Right lung (tissue), 10 donors: ENCODE measurements at places on chromosomes 16 and 17. TPM values are rescaled to one million over a fixed set of nuclear protein-coding genes. Genes with fewer than 3 reads are reported as not detected.

GRCh38 chr17:56793957-56794356, 39.8 kb downstream of the C17orf67 start:
- DNase-seq, result no peak

Gene APOH
- polyA plus RNA-seq, result 3.6 TPM

DNA sequence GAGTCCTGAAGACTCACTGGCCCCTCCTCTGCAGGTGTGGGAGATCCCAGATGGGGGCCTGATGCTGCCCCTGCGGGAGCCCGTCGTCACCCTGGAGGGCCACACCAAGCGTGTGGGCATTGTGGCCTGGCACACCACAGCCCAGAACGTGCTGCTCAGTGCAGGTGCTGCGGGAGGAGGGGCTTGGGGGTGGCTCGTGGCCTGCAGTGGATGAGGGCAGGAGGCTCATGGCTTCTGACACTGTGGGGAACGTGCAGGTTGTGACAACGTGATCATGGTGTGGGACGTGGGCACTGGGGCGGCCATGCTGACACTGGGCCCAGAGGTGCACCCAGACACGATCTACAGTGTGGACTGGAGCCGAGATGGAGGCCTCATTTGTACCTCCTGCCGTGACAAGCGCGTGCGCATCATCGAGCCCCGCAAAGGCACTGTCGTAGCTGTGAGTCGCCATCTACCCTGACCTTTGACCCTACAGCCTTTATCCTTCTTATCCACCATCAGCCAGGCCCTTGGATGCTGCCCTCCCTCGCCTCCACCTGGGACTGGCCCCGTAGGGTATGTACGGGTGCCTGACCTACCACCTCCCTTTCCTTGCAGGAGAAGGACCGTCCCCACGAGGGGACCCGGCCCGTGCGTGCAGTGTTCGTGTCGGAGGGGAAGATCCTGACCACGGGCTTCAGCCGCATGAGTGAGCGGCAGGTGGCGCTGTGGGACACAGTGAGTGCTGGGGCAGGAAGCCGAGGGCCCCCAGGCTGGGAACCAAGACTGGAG, 3.6 kb downstream of the CORO1A start:
- no peak for DNase-seq

Gene CLEC3A
- not detected for polyA plus RNA-seq

DNA sequence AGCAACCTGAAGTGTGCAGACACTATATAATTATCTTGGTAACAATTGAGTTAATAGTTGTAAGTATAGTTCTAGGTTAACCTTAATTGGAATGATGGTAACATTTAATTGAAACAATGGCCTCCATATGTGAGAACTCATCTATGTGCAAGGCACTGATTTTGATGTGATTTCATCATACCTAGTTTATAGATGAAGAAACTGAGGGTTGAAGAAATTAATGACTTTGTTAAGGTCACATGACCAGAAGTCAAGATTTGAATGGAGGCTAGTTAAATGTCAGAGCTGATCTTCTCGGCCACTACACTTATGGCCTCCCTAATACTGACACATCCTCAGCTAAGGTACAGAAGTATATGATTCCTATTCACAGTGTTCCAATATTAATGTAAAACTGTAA, 128.2 kb upstream of the PSMD7 start:
- no peak for DNase-seq
